ENCODE measurements at places on chromosomes 3 and 15.

- no peak for DNase-seq
These were observed 6.3 kb downstream of the IDH3A start for GRCh38 chr15:78155355-78155939.

DNA sequence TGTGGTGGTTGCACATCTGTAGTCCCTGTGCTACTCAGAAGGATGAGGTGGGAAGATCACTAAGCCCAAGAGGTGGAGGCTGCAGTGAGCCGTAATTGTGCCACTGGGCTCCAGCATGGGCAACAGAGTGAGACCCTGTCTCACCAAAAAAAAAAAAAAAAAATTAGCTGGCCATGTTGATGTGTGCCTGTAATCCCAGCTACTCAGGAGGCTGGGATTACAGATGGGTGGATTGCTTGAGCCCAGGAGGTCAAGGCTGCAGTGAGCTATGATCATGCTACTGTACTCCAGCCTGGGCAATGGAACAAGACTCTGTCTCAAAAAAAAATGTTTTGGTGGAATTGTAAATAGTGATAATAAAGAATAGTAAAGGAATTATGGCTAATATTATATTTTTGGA lies 9.9 kb downstream of the ATRIP start:
- DNase-seq: no peak

DNA sequence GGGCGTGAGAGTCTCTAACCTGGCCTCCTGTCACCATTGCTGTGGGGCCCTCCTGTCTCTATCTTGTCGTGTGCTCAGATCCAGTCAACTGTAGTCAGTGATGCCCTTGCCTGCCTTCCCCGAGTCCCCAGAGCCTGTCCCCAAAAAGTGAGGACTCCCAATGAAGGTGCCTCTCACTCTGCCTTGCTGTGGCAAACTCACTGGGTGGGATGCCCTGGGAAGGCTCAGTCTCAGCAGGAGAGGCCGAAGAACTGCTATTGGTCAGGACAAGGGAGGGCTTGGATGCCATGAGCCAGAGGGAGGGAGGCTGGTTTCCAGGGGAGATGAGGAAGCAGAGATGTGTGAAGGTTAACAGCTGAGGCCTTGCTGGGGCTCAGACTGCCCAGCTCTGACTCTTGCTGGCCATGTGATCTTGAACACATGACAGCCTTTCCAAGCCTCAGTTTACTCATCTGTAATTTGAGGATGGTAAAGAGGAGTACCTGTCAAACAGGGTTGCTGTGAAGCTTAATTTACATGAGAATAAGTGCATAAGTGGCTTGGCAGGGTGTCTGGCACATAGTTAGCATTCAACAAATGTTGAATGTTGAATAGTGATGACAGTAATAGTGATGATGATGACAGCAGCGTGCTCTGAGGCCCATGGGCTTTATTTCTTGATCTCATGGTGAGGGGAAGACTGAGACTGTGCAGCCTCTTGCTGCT lies 8.2 kb downstream of the KY start:
- DNase-seq: no peak

- DNase-seq: no peak
These were observed 89.3 kb downstream of the CCNL1 start for GRCh38 chr3:157070678-157070999.

DNA sequence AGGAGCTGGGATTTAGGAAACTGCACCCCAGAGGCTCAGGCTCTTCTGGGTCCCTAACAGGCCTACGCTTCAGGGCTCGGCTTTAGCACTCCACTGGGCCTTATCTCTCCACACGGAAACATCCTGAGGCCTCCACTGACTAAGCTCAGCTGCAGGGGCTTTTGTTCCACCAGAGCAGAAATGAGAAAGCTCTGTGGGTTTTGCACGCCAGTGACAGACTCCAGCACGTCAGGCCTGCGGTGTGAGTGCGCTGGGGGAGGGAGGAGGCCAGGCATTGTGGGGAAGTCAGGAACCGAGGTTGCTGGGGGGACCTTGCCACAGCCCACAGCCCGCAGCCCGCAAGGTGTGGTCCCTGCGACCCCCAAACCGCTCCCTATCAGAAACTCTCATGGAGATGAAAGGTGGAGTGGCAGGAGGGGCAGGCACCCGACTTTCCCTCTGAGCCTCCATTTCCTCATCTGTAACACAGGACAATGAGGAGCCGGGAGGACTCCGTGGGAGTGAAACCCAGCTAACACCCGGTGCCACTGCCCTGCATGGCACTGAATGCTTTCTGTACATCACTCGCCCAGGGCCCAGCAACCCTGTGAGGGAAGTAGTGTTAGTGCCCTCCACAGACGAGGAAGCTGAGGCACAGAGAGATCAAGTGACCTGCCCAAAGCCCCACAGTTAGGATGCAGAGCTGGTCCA lies 106.5 kb downstream of the TPRA1 start:
- no peak for DNase-seq

All from NCI-H1694 (cell line).